ENCODE measurements at places on chromosomes 11 and 22. TPM values are rescaled to one million over a fixed set of nuclear protein-coding genes. Genes with fewer than 3 reads are reported as not detected.

The F2 gene
- polyA plus RNA-seq, result not detected

The POU2AF2 gene
- not detected for polyA plus RNA-seq

The APOL4 gene
- not detected for polyA plus RNA-seq

The PUS3 gene
- polyA plus RNA-seq, result 11.9 TPM

The CDC45 gene
- polyA plus RNA-seq, result not detected

The ZDHHC5 gene
- polyA plus RNA-seq, result 44.6 TPM

The MMP27 gene
- polyA plus RNA-seq, result not detected

All from CD4-positive, alpha-beta memory T cell (primary cell).